ENCODE measurements at places on chromosomes 2 and 18. TPM values are rescaled to one million over a fixed set of nuclear protein-coding genes. Genes with fewer than 3 reads are reported as not detected.

DNA sequence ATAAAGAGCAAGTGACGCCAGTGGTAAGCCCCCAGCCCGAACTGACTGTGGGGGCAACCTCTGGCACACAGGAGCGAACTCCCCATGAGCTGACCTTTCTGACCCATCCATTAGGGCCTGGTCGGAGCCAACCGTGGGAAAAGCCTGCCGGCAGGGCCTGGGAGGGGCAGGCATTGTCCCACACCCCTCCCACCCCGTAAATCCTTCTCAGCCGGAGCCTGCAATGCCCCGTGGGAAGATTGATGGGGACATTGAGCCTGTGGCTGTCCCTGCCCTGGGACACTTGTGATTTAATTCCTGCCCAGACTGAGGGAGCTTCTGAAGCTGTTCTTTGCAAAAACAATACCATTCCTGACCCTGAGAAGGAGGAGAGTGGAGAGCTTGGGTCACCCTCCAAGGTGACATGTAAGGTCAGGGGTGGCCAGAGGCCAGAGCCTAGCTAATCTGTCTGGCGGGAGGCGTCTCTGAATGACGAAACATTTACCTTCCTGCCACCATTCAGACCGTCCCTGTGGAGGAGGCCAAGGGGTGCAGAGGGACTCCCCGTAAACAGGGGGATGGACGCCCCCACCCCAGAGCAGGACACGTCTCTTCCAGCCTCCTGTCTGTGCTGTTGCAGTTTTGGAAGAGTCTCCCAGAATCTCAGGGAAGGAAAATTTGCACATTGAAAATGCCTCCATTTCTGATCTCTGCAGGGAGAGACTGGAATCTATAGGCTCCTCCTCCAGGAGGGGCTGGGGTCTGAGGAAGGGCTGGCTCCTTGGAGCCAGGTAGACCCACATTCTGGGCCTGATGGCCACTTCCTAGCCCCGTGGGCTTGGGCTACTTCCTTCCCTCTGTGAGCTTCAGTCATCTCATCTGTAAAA, 51.2 kb upstream of the HS6ST1 start:
- DNase-seq = peak; percentile 57

GRCh38 chr2:206984206-206984605, 44.9 kb downstream of the CPO start:
- DNase-seq = no peak

GRCh38 chr2:447902-448665, 160.2 kb upstream of the ALKAL2 start:
- DNase-seq = no peak

DNA sequence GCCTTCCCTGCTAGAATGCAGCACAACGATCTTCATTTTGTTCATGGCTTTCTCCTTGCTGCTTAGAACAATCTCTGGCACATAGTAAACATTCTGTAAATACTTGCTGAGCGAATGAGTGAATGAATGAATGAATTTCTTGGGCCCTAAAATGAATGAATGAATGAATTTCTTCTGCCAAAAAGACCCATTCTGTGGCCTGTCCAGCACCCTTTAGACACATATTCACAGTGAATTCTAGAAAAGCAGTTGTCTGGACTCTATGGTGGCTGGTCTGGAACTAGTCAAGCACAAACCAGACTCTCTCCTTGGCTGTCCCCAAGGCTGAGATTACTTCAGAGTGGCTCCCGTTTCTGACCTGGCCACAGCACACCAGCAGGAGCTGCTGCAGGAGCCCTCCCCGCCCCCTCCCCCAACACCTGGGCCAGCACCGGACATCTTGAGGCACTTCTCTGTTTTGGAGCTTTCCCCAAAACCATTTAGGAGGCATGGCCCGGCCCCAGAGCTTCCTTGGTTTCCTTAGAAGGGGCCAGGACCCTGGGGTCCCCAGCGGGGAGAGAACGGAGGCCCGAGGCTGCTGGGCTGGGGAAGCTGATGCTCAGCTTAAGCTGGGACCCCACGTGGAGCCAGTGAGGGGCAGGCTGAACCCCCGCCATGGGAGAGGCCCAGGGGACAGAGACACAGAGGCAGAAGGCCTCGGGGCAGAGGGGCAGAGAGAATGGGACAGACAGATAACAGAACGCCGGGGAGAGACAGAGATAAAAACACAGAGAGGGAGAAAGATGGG, 159.0 kb downstream of the ZFP36L2 start:
- no peak for DNase-seq

GRCh38 chr18:80200932-80201672, 46.2 kb downstream of the PARD6G start:
- DNase-seq = peak; percentile 48

GRCh38 chr2:21895200-21895599, 771.4 kb downstream of the TDRD15 start:
- DNase-seq = no peak

DNA sequence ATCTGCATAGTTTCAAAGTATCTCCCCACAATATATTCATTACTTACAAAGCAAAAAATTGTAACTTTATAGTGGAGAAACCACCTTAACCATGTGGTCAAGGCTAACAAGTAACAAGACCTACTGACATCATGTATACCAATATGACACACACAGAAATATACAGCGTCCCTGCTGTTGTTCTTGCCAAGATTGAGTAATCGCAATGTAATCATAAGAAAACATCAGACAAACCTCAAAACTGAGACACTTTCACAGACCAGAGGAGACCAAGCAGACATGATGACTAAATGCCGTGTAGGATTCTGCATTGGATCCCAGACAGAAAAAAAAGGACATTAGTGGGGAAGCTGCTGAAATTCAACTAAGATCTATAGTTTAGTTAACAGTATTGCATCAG, 123.0 kb downstream of the ACAA2 start:
- no peak for DNase-seq

GRCh38 chr2:233011702-233012131, 1.3 kb downstream of the NGEF start:
- DNase-seq = no peak

DNA sequence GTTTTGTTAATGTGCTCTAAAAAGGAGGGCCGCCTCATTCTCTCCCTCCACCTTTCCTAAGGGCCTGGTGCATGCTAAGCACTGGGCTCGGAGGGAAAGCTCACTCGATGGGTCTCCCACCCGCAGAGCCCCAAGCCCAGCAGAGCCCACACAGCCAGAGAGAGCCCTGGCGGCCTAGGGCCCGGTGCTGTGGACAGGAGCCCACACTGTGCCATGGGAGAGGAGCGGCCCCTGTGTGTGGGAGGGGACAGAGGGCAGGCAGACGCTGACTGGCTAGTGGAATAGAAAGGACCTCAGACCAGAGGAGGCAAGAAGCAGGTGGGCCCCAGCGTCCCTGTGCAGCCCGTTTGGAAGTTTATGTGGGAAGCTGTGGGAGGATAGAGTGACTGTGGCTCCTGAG, 49.4 kb upstream of the KCNF1 start:
- no peak for DNase-seq

DNA sequence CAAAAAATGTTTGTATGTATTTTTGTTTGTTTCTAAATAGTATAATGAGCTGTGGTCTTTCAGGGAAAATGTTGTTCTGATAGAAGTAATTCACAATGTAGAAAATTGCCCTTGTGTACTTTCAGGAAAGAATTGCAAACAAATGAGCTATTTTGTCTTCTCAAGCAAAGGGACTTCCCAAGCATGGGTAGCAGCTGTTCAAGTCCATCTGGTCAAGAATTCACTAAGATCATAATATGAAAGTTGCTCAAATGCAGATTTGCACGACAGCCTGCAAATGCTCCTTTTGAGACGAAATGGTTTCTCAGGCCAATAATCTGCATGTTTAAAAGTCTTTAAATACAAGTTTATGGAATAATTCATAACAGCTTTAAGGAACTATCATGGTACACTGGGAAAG, 51.9 kb upstream of the HNMT start:
- DNase-seq = peak; percentile 37

- no peak for DNase-seq
Observed at GRCh38 chr18:50869150-50869549, 9.8 kb upstream of the ME2 start.

DNA sequence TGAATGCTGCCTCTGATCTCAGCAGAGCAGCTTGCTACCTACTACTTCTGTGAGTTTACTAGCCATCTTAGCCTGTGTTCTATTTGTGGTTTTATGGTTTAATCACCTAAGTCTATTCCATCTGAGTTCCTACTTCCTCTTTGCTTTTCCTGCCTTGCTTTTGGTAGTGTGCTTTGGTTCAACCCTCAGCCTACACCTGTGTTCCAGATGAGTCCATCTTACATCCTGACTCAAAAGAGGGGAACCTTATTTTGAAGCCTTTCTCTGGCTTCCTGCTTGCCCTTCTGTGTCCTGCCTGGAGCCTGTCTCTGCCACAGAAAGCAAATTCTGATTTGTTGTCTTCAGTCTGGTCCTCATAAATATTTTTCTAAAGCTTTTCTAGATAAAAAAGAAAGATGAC, 530.3 kb upstream of the MEX3C start:
- no peak for DNase-seq

GRCh38 chr2:13545320-13545719, 828.6 kb downstream of the TRIB2 start:
- no peak for DNase-seq

GRCh38 chr2:15939854-15940660, at the start of gene MYCN:
MYCN (plus strand) TSS chr2:15940550; CDS start chr2:15942065, 1,515 bp downstream.
- DNase-seq = peak; percentile 98

DNA sequence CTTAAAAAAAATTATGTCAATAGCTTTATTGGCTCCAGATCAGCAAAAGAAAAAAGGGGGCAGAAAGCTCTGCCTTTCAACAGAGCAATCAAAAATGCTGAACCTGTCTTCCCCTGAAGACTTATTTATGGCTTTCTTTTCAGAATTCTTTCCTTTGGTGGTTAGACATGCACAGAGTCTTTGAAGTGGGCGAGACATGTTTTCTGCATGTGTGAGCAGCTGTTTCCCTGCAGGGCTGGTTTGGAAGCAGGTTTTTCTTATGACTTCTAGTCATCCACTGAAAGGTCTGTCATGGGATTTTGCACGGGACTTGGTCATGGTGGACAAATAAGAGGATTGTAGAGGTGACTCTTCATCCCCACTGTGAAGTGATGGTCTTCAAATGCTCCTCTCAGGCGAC, 160.3 kb downstream of the VAPA start:
- peak; percentile 50 for DNase-seq

GRCh38 chr2:52934323-52934898, 833.2 kb upstream of the CHAC2 start:
- DNase-seq = no peak

GRCh38 chr18:21084511-21085078, 27.0 kb downstream of the ROCK1 start:
- no peak for DNase-seq

- no peak for DNase-seq
Observed at GRCh38 chr2:189580241-189580651, 340 bp downstream of the SLC40A1 start.

- DNase-seq = no peak
Observed at GRCh38 chr2:9780368-9781130, 62.7 kb upstream of the TAF1B start.

GRCh38 chr2:189559579-189560272, 20.9 kb downstream of the SLC40A1 start:
- no peak for DNase-seq

- peak; percentile 65 for DNase-seq
Observed at GRCh38 chr2:8872821-8873432, 35.5 kb upstream of the KIDINS220 start.

DNA sequence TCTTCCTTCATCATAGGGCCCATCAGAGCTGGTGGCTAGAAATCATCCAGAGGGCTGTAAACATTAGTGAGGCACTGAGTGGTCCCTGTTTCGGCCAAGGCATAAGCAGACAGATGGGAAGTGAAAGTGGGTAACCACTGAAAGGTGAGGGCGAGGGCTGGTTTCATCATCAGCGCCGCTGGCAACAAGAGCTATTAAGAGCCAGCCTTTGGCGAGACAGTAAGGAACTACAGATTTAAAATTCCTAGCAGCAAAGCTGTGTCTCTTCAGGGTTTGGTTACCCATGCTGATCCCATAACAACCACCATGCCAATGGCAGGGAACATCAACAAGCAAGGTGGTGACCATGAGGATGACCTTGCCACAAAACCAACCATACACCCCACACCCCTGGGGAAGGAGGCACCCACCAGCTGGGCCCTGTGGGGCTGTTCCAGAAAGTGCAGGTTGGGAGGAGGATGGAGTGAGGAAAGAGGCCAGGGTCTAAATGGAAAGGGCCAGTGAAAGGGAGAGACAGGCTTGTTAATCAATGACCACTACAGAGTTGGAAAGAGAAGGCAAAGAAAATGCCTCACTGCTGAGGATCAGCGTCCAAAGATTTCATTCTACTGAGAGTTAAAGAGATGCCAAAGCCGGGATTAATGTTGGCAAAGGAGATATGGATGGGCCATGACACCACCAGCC, 9.0 kb upstream of the SLC20A1 start:
- DNase-seq = no peak

GRCh38 chr2:10613263-10613662, 76.5 kb downstream of the NOL10 start:
- no peak for DNase-seq

GRCh38 chr2:231527955-231528635, 2.1 kb downstream of the NMUR1 start:
- DNase-seq = no peak

- no peak for DNase-seq
Observed at GRCh38 chr18:6399776-6400175, 14.9 kb downstream of the L3MBTL4 start.

DNA sequence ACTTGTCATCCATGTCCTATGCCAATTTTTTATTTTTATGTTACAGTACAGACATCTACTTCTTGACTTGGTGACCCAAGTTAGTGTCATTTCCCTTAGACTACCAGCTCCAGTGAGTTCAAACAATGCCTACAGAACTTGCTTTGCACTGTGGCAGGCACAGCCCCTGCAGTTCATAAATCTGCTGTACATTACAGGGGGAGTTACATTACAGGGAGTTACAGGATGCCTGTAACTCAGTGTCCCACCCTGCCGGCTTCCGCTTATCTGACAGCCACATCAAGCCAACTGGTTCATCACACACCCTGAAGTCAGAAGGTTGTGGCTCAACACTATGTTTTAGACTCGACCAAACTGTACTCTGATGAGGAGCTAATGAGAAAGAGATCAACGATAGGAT, 7.8 kb upstream of the NPAS2 start:
- DNase-seq = no peak

The POTEI gene
- not detected for polyA plus RNA-seq

The PLCL1 gene
- 5.7 TPM for polyA plus RNA-seq

The SLC16A14 gene
- polyA plus RNA-seq = 2.2 TPM

The DSG2 gene
- 0.19 TPM for polyA plus RNA-seq

The GCKR gene
- polyA plus RNA-seq = not detected

The PPP1R7 gene
- polyA plus RNA-seq = 116 TPM

The FASTKD1 gene
- polyA plus RNA-seq = 4.3 TPM

The SULT1C3 gene
- not detected for polyA plus RNA-seq

The PLGLB1 gene
- 1.0 TPM for polyA plus RNA-seq

The HS6ST1 gene
- 64.3 TPM for polyA plus RNA-seq

The HK2 gene
- polyA plus RNA-seq = 2.5 TPM

The CMPK2 gene
- 5.9 TPM for polyA plus RNA-seq

The RBM43 gene
- 1.1 TPM for polyA plus RNA-seq

The ZSWIM2 gene
- not detected for polyA plus RNA-seq

The SPATA3 gene
- not detected for polyA plus RNA-seq

Data from brain (organoid and tissue), 16 donors.